ENCODE measurements at places on chromosomes 6 and 20.

DNA sequence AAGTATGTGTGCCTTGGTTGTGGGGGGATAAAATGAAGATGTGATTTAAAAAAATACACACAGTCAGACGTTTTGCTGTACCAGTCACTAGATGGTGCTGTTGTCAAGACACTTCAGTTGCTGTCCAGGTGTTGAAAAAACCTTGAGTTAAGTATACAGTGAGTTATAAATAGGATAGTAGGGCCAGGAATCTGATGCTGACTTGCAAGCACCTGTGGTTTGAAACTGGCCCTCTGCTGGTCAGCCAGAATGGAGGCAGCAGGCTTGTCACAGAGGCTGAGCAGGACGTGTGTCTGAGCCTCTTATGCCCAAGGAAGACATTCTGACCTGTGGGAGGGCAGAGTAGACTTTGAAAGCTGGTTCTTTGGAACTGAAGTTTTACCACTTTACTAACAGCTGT is 27.8 kb downstream of the RNF8 start:
- DNase-seq = peak; percentile 84

DNA sequence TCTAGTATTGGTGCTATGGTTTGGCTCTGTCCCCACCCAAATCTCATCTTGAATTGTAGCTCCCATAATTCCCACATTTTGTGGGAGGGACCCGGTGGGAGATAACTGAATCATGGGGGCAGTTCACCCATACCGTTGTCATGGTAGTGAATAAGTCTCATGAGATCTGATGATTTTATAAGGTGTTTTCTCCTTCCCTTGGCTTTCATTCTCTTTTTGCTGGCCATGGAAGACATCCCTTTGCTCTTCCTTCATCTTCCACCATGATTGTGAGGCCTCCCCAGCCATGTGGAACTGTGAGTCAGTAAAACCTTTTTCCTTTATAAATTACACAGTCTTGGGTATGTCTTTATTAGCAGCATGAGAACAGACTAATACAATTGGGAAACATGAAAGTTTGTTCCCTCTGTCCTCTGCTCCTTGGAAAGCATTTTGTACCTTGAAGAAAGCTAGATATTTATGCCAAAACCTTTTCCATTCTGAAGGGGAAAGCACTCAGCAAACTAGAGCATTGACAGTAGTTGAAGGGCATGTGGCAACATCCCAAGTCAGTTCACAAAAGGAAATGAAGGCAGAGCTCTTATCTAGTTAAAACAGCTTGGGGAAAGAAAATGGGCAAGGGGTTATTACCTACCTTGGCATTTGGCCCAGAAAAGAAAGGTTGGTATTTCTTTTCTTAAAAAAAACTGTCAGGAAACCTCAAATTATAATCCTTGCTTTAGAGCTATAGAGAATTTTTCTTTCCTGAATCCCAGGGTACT is 10.7 kb upstream of the TNFAIP3 start:
- no peak for DNase-seq

- DNase-seq = peak; percentile 38
Measured at GRCh38 chr20:53547664-53548239, 45.9 kb downstream of the ZNF217 start.

DNA sequence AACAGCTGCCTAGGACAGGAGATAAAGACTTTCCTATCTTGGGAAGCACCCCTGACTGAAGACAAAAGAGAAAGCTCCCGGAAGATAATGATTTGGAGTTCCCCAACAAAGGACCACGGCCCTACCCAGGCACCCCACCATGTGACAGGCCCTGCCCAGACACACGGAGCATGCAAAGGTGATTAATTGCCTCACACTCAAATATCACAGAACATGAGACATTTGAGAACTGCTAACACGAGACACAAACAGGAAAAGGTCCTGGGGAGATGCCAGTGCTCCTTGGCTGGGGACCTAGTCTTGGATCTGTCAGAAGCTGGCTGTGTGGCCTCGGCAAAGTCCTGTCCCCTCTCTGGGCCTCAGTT is 82.5 kb upstream of the PTPN1 start:
- DNase-seq = no peak

DNA sequence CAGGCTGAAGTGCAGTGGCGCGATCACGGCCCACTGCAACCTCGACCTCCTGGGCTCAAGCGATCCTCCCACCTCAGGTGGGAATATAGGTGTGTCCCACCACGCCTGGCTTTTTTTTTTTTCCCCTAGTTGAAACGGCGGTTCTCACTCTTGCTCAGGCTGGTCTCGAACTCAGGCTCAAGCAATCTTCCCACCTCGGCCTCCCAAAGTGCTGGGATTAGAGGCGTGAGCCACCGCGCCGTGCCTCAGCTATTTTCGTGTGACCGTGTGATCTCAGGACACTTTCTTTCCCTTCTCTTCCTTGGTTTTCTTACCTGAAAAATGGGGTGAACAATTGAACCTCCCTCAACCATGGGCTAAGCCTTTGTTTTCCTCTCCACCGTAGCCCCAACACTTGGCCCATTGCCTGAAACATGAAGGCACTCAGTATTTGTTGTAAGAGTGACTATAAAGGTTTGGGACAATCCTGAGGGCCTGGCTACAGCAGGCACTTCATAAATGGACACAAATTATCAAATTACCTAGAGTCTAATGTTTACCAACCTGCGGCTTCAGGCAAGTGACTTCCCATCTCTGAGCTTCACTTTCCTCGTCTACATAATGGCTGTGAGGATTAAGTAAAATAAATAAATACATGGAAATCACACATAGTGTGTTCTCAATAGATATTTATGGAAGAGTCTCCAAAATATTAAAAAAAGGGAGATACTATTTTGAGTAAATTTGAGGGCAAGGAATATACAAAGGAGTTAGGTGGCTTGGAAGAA is 31.4 kb upstream of the ID1 start:
- no peak for DNase-seq
